ENCODE measurements at places on chromosomes 2 and 18. TPM values are rescaled to one million over a fixed set of nuclear protein-coding genes. Genes with fewer than 3 reads are reported as not detected.

The WDR54 gene
- 47.9 TPM for total RNA-seq

The MBD2 gene
- 28.6 TPM for total RNA-seq

The CEBPZOS gene
- 13.0 TPM for total RNA-seq

The ASB18 gene
- not detected for total RNA-seq

The FSHR gene
- not detected for total RNA-seq

Data from epithelial cell of umbilical artery (primary cell).